Endothelial cell (in vitro differentiated cells): ENCODE measurements at places on chromosomes 5 and 9. TPM values are rescaled to one million over a fixed set of nuclear protein-coding genes. Genes with fewer than 3 reads are reported as not detected.

Gene CREB3
- total RNA-seq = 29.2 TPM

Gene ERBIN
- total RNA-seq = 93.3 TPM

Gene CARTPT
- 148 TPM for total RNA-seq

Gene CENPH
- 13.1 TPM for total RNA-seq

DNA sequence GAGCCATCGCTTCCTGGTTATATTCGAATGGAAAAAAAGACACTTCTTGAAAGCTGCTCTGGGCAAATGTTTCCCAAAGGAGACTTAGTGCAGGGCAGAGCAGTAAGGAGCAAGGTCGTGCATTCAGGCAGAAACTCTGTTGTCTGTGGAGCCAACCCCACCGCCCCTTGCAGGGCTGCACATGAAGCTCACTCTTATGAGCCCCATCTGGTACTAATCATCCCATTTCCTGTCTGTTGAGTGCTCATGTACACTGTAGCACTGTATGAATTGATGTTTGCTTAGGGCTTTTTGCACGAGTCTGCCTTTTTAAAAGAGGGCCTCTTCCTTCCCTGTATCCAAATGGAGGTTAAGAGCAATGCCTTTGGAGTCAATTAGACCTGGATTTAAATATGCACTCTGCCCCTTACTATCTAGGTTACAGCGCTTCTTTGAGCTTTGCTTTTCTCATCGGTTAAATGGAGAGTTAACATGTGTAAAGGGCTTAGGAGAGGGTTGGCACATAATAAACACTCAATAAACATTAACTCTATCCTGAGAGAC lies 25.4 kb downstream of the HMHB1 start:
- no peak for DNase-seq

DNA sequence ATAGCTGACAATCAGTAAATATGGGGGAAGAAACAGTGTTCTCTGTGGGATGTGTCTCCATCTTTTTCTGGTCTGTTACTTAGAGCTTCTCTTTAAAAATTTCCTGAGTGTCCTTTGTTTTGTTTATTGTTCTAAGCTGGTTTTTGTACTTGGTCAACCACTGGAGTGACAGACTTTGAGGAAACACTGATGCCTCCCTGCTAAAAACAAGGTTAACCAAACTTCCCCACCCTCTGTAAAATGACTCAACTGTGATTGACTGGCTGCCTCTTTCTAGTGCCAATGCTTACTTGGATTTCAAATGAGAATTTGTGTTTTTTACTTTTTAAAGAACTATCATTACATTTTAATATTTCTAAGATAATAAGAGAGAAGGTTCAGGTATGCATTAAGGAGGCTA lies 65.1 kb upstream of the SPINK5 start:
- DNase-seq = no peak

GRCh38 chr5:6373081-6373846 lies 5.1 kb downstream of the MED10 start:
- DNase-seq = no peak

DNA sequence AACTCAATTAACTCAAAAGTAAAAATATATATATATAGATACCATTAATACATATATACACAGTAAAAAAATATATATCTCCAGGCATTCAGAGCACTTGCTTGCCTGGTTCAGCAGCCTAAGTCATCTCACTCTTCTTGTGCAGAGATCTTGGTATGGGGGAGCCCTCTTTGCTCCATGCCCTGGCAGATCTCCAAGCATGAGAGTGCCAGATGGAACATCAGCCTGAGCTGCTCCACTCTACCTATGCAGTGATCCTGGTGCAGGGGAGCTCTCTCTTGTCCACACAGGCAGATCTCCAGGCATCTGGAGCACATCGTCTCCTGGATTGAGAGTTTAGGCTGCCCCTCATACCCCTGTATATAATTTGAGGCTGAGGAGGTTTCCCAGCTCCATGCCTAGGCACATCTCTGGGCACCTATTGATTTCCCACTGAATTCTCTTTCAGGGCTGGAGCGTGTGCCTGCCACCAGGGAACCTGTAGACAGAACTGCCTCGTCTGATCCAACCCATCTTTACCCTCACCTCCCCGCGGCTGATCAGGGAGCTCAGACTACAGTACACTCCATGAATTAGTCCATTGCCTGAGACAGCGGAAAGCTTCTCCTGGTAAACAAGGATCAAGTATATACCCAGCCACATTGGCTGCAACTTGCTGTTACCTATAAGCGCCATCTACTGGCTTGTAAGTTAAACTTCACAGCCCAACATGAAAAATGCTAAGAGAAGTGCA lies 342.4 kb upstream of the GRIA1 start:
- peak; percentile 14 for DNase-seq

- DNase-seq = no peak
Observed at GRCh38 chr5:126300293-126300692, 122.9 kb upstream of the GRAMD2B start.

- no peak for DNase-seq
Observed at GRCh38 chr5:150108711-150109514, 22.6 kb upstream of the CSF1R start.

- no peak for DNase-seq
Observed at GRCh38 chr5:95599252-95599651, 20.6 kb upstream of the GPR150 start.

DNA sequence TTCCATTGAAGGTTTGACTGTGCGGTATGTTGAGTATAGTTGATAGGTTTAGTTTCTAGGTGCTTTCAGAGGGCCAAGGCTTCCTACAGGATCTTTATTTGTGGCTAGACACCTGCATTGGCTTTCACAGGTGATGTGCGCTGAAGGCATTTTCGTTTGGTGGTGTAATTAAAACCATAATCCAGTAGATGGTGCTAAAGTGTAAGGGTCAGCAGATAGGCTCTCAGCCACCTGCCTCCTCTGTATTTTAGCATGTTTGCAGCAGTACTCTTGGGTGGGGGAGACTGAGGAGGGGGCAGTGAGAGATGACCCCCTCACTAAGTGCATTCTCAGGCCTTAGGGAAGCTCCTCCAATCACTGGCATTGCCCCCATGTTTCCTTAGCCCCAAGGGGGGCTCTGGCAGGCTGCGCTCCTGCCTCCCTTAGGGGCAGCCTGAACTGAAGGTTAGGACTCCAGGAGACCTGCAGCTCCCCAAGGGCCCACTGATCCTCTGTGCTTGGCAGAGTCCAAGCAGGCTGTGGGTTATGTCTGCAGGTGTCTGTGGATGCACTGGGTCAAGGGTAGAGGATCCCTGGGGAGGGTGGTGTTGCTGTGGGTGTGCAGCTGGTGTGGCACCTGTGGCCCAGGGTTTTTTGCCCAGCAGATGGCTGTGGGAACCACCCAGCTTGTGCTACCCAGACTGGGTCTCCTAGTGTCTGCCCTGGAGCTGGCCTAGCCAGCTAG lies 23.4 kb downstream of the CDK20 start:
- DNase-seq = no peak

- DNase-seq = no peak
Observed at GRCh38 chr9:79946712-79947111, 374.9 kb downstream of the TLE4 start.

- DNase-seq = no peak
Observed at GRCh38 chr5:91848453-91848852, 465.3 kb upstream of the ARRDC3 start.

- DNase-seq = no peak
Observed at GRCh38 chr5:68547622-68548021, 332.1 kb downstream of the PIK3R1 start.

DNA sequence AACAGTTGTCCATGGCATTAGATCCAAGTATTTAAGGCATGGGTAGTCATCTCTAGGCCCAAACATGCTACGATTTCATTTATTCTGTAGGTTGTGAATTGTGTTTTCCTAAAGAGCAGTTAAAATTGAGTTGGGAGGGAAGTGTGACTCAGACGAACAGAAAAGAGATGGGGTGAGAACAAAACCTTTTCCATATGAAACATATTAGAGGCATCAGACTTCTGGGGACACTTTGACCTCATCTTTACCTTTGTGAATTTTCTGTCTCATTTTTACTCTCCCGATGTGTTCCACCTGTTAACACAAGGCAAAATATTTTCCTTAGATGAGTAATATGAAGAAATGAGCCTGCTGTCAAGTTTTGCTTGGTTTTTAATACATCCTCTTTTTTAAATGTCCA lies 181.3 kb downstream of the ESM1 start:
- DNase-seq = no peak

DNA sequence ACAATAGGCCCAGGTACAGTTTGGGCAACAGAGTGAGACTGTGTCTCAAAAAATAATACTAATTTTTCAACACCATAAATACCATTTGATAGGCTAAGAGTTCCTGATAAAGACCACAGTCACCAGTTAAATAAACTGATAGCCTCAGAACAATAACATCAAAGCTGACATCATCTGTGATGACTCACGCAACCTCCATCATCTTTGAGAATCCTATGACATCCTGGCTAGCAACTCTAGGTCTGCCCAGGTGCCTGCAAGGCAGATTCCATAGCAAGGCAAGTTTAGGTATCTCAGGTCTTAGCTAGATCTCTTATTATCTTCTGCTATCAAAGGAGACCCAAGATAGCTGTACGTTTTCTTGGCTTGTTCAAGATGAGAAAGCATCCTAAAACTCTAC lies 30.5 kb upstream of the UBAP2 start:
- DNase-seq = no peak

DNA sequence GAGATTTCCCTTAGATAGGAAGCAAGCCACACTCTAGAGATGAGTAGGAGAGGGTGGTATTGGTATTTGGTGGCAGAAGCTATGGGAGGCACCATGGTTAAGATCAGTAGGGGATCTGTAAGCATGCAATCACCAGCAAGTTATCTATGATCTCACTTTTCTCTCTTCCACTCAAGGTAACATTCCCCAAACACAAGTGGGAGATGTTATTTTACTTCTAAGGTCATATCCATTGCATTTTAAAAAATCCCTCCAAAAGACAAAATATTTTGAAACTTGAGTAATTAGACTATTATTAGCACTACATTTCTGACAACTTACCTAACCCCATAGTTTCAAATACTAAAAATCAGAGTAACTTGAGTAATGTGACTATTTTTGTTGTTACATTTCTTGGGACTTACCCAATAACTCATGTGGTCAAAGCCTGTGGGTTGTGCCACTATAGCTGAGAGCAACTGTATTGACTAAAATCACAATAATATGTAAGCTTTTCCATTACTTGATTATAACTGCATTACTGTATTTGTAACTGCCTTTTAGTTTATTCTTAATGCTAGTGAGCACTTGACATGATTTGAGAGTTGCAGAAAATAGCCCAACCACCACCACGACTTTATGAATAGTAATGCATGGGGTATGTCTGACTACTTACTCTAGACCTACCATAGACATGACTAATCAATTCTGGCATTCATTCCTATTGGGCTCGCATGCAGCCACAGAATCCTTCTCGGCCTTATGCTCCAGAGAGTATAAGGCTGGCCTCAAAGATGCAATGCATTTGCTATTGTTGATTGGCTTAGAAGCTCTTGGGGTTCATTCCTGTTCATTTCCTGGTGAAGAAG lies 264.7 kb downstream of the TRIM32 start:
- no peak for DNase-seq

- no peak for DNase-seq
Observed at GRCh38 chr9:82263619-82264018, 275.0 kb downstream of the SPATA31D1 start.

DNA sequence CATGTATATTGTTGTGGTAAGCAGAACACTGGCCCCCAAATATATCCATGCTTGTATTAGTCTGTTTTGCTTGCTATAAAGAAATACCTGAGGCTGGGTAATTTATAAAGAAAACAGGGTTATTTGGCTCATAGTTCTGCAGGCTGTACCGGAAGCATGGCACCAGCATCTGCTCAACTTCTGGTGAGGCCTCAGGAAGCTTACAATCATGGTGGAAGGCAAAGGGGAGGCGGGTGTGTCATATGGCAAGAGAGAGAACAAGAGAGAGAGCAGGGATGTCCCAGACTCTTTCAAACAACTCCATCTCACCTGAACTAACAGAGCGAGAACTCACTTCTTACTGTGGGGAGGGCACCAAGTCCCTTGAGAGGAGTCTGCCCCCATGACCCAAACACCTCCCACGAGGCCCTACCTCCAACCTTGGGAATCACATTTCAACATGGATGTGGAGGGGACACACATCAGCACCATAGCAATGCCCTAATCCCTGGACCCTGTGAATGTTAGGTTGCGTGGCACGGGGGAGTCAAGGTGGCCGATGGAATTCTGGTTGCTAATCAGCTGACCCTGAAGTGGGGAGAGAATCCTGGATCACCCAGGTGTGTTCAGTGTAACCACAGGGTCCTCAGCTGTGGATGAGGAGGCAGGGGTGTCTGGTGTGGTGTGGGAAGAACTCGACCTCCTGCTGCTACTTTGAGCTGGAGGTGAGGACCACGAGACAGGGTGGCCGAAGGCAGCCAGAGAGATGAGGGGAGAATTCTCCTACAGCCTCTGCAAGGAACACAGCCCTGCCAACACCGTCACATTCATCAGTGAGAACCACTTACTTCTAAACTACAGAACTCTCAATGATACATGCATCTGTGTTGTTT lies 172.8 kb downstream of the AUH start:
- no peak for DNase-seq

- no peak for DNase-seq
Observed at GRCh38 chr9:105004466-105005090, 76.6 kb upstream of the ABCA1 start.

DNA sequence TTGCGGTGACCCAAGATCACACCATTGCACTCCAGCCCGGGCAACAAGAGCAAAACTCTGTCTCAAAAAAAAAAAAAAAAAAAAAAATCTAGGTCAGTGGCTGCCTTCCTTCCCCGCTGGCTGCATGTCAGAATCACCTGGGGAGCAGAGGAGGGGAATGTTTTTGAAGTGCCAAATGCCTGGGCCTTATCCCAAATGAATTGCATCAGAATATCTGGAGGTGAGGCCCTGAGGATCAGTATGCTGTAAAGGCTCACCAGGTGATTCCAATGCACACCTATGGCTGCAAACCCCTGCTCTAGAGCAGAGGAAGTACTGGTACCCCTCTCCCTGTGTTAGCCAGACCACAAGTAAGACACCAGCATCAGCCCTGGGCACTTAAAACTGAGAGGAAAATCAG lies 44.7 kb upstream of the GABRP start:
- no peak for DNase-seq

- no peak for DNase-seq
Observed at GRCh38 chr9:125508249-125508648, 198.8 kb downstream of the MAPKAP1 start.

DNA sequence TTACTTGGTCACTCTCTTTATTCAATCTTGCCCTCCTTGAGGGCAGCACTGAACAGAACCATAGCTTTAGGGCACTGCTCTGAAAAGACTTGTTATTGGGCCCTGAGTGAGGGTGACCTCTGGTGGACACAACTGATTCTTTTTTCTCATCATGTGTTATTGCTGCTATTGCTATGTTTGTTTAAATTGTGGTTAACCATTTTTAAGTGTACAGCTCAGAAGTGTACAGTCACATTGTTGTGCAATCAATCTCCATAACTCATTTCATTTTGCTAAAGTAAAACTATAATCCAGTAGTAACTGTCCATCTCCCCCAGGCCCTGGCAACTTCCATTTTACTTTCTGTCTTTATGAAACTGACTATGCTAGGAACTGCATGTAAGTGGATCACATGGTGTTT lies 351.1 kb upstream of the RIOK2 start:
- peak; percentile 31 for DNase-seq

DNA sequence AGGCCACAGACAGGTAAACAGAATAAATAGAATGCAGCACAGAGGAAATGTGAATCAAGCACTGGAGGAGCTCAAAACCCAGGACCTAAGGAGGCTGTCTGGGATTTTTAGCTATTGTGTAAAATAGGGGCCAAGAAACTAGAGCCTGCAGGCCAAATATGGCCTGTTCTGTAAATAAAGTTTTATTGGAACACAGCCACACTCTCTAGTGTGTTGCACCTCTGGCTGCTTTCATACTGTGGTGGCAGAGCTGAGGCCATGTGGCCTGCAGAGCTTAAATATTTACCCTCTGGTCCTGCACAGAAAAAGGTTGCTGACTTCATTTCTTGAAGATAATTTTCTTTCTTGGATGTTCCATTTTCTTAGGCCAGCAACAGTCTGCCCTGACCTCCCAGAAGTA lies 136.4 kb downstream of the WDR41 start:
- DNase-seq = no peak
